Sciatic nerve (tissue), 2 donors: ENCODE measurements at places on chromosomes 1 and 21. TPM values are rescaled to one million over a fixed set of nuclear protein-coding genes. Genes with fewer than 3 reads are reported as not detected.
A peak's percentile ranks its signal among the peaks of the same experiment; 100 is the strongest.

KCNJ15 gene
- 9.3 TPM for total RNA-seq

HSD3B1 gene
- total RNA-seq = not detected

PLA2G2C gene
- total RNA-seq = 0.36 TPM

EDEM3 gene
- 46.0 TPM for total RNA-seq

FLG gene
- 0.04 TPM for total RNA-seq

TCEA3 gene
- total RNA-seq = 48.4 TPM

CD244 gene
- total RNA-seq = 0.98 TPM

CCDC28B gene
- 3.7 TPM for total RNA-seq

PARP1 gene
- total RNA-seq = 85.2 TPM

ACOT11 gene
- 11.9 TPM for total RNA-seq

DNA sequence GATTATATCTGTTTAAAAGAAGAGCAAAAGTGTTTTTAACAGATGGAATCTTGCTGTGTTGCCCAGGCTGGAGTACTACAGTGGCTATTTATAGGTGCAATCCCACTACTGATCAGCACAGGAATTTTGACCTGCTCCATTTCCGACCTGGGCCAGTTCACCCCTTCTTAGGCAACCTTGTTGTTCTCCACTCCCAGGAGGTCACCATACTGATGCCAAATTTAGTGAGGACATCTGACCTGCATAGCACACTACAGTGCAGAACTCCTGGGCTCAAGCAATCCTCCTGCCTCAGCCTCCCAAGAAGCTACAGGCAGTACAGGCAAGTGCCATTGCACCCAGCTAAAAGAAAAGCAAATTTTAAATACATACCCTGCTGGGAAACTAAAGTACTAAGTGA, 11.3 kb upstream of the NUP210L start:
- DNase-seq = no peak

- DNase-seq = no peak
Observed at GRCh38 chr1:155070158-155070621, 6.7 kb downstream of the EFNA4 start.

DNA sequence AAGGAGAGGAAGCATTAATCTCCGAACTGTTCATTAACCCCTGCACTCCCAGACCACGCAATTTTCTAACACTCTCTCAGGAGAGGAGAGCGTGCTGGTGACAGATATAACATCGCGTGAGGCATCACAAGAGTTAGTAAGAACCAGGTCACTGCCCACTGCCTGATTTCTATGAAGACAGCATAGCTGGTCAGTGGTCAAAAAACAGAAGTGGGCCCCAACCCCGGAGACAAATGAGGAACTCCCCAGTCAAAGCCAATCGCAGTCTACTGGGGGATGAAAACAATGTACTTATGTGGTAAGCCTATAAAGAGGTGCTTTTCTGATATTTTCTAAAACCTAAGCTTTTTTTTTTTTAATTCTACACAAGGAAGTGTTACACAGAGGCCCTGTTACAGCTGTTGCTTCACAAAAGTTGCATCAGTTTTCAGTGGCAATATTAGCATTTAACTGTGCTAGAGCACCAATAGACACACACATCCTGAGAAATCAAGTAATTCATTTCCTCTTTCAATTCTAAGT, 231.8 kb upstream of the IRF2BP2 start:
- DNase-seq = no peak

- no peak for DNase-seq
Observed at GRCh38 chr1:91584878-91585277, 84.2 kb downstream of the CDC7 start.

DNA sequence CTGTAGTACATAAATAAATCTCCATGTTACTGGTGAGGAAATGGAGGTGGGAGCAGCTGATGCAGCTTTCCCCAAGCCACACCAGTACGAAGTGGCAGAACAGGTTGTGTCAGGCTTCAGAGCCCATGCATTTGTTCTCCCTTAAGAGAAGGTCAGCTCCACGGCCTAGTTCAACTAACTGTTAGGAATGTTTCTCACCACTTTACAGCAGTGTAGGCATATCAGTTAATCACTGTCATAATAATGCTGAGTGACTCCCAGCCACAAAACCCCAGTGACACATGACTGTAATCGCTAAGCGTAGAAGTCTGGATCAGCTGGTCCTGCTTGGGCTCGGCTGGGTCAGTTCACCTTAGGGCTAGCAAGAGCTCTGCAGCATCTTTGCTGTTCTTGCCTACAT, 90.4 kb downstream of the VPS26C start:
- no peak for DNase-seq

DNA sequence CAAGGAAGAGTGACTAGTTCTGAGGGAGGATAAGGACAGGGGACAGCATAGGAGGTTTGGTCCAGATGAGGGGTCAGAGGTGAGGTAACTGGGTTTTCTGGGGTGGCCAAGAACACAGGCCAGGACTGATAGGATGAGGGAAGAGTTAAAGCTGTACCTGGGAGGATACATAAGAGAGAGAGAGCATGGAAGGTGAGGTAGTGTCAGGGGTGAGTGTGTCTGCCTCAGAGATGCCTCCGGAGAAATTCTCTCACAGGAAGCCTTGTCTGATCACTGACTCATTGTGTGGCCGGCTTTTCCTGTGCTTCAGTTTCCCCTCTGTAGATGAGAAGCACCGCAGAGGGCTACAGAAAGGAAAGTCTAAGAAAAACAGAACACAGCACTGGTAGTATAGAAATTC, 40.2 kb downstream of the FASLG start:
- DNase-seq = no peak

- DNase-seq = no peak
Observed at GRCh38 chr1:30777904-30778153, 20.3 kb upstream of the LAPTM5 start.

- DNase-seq = no peak
Observed at GRCh38 chr1:235945775-235946570, 79.3 kb upstream of the LYST start.

GRCh38 chr1:54325284-54325683, 80.9 kb downstream of the SSBP3 start:
- no peak for DNase-seq

- DNase-seq = peak; percentile 18
Observed at GRCh38 chr1:29539971-29540370, 303.6 kb downstream of the PTPRU start.

- no peak for DNase-seq
Observed at GRCh38 chr1:7042322-7043190, 257.3 kb downstream of the CAMTA1 start.

GRCh38 chr1:8167936-8168335, 141.8 kb upstream of the ERRFI1 start:
- no peak for DNase-seq

GRCh38 chr1:65476327-65476726, 55.9 kb downstream of the LEPR start:
- no peak for DNase-seq

DNA sequence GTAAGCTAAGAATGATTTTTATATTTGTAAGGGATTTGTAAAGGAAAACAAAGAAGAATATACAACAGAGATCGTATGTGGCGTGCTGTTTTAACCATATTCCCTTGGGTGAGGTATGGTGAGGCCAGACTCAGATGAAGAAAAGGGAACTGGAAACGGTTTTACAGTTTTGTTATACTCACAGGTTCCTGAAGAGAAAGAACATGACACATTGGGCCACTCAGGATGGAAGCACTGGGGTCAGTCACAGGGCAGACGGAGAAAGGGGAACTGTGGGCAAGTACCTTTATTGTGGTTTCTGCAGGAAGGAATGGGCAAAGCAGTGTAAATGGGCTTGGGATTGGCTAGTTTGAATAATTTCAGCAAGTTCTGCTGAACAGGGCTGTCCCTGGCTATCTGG, 177.4 kb downstream of the LBR start:
- DNase-seq = no peak

DNA sequence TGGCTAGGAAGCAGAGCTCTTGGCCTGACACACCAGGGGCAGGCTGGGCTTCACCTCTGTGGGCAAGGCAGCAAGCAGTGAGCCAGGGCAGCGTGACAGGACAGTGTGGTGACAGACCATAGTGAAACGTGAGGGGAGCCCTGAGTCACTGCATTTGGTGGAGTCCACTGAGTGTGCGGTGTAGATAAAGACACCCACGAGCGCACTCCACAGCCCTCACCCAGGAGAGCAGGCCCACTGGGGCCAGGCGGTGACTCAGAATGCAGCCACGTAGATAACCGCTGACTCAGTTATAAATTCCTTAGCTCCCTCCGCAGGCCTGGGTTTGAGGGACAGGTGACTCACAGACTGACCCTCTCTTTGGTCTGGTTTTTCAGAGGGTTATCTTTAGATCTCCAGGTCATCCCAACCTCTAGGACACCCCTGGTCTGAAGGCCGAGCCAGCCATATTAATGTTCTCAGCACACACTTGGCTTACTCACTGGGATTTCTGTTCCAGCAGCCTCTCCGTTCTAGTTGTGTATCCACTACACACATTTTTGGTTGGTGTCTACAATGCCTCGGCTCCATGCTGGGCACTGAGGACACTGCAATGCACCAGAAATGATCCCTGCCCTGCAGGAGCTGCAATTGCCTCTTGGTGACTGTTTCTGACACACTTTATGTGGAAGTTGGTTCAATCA, 90.2 kb upstream of the TSPAN2 start:
- DNase-seq = no peak

- no peak for DNase-seq
Observed at GRCh38 chr21:44812640-44813039, 5.2 kb downstream of the SUMO3 start.

DNA sequence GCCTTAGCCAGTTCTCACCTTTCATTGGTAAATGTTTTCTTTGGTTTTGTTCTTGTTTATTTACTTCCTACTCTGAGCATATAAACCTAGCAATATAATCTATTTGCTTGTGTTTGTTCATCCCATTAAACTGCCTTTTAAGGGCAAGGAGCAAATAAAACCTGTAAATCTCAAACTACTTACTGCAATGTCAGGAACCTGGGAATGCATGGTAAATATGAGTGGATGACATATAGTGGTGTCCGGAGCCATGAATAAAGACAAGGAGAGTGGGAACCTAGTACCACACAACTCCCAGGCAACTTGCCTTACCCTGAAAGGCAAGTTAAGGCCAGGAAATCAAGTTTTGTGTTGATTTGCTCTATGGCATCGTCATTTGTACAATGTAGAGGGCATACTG, 1133.7 kb upstream of the NCAM2 start:
- no peak for DNase-seq

DNA sequence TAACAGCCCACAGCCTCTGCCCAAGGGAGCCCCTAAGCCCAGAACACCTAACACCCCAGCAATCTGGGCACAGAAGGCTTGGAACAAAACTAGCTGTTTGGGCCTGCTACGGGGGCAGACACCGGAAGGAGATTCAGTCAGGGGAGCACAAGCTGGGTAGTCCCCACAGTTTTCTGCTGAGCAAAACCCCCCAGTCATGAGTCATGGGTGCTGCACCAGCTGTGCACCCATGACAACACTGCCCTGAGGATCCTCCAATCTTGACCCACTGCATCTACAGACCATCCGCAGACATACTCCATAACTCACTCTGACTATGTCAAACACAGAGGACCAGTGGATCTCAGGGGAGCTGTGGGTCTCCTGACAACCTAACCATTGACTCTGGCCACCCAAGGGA, 105.1 kb downstream of the LRIG2 start:
- no peak for DNase-seq

DNA sequence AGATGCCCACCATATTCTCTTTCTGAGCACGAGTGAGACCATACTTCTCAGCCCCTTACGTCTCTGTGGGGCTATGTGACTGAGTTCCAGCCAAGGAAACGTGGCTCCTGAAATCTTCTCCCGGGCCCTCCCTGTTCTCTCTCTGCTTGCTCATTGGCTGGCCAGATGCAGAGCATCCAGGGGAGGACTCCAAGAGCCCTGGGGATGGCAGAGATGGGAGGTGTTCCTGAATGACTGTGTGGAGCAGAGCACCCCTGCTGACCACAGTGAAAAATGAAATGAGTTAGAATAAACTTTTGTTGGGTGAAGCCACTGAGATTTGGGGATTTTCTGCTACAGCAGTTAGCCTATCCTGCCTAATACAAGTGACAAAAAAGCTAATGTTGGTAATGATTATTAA, 23.8 kb downstream of the KIAA0040 start:
- DNase-seq = no peak

GRCh38 chr1:18670121-18670867, 39.6 kb downstream of the PAX7 start:
- no peak for DNase-seq

DNA sequence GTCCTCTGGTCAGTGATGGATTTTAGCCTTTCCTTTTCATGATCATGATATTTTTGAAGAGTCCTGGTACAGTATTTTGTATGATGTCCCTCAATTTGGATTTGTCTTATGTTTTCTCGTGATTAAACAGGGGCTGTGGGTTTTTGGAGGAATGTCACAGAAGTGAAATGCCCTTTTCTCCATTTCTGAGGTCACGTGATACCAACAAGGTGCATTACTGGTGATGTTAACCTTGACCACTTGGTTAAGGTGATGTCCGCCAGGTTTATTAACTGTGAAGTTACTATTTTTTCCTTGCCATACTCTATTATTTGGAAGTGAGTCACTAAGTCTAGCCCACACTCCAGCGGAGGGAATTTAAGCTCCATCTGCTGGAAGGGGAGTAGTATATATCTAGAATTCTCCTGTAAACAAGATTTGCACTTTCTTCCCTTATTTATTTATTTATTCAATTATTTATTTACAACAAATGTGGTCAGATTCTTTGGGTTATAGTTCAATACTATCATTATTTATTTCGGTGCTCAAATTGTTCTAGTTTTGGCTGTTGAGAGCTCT, 123.4 kb downstream of the HIVEP3 start:
- no peak for DNase-seq

DNA sequence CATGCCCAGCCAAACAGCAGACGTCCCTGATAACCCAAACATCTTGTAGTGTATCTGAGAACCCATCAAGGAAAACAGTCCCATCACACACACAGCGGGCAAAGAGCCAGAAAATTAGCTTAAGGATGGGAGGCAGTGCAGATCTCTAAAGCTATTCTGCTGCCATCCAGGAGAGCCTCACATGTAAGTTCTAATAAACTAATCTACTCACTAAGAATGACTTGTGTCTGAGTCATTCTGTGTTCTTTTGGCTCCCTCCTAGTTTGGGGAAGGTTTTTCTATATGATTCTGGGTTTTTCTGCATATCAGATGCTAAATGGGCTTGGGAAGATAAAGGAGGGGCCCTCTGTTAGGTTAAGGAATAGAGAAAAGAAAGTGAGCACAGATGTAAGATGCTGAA, 162.8 kb downstream of the HUNK start:
- no peak for DNase-seq

DNA sequence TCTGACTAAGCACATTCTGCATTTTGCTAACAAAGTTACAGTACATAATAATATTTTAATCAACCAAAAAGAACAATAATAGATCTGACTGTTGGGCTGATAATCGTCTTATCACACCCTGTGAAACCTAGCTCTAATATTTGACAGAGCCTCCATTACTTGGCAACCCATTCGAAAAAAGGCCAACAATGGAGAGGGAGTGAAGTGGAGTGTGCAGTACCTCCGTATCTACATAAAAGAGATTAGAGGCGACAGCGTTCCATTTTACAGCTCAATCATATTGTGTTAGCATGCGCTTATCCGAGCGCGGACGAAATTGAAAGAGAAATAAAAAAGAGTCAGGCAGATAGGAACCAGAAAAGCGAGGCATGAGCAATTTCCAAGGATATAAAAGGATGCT, 137.3 kb upstream of the USH2A start:
- DNase-seq = no peak
